ENCODE measurements at places on chromosomes 2 and 18.

DNA sequence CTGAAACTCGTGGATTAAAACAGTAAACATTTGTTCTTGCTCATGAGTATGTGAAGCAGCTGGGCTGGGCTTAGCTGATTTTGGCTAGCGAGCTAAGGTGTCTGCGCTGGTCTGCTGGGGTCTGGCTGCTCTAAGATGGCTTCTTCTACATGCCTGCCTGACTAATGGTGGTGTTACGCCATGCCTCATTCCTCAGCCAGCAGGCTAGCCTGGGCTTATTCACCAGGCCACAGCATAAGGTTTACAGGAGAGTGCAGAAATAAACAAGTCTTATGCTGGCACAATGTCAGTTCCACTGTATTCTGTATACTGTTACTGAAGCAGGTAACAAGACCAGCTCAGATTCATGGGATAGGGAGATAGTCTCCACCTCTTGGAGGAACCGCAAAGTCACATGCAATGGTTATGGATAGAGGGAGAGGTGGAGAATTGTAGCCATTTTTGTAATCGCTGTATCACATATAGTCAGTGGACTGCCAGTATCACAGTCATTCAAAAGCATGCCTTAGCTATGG is 80.0 kb downstream of the RHBDD1 start:
- DNase-seq, result no peak

DNA sequence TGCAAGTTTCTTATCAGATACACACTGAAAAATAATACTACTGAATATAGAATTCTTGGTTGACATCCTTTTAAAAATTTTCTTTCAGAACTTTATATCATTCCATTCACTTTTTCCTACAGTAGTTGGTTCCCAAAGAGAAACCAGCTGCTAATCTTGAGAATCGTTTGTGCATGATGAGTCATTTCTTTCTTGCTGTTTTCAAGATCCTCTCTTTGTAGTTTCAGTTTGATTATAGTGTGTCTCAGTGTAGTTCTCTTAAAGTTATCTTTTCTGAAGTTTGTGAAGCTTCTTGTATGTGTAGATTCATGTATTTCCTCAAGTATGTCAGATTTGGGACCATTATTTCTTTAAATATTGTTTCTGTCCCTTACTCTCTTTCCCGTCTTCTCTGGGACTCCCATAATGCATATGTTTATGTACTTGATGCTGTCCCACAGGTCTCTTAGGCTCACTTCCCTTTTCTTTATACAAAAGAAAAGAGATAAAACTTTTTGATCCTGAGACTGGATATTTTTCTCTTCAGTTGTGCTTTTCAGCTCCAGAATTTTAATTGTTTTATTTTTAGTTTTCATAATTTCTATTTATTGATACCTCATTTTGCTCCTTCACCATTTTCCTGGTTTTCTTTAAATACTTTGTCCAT is 801.0 kb downstream of the TDRD15 start:
- no peak for DNase-seq

DNA sequence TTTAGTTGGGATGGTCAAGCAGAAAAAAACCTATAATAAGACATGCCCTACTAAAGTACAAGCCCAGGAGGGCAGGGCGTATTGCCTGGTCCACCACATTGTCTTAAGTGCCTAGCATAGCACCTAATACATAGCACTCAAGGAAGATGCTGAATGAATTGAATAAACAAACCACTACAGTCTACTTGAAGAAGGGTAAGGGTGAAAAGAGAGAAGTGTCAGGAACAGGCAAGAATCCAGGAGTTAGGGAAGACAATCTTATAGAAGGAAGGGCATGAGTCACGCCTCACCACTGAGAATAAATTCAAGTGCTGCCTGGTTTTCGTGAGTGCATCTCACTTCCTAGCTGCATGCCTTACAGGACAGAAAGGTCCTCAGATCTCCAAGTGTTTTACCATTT is 13.9 kb downstream of the SLC19A3 start:
- no peak for DNase-seq

DNA sequence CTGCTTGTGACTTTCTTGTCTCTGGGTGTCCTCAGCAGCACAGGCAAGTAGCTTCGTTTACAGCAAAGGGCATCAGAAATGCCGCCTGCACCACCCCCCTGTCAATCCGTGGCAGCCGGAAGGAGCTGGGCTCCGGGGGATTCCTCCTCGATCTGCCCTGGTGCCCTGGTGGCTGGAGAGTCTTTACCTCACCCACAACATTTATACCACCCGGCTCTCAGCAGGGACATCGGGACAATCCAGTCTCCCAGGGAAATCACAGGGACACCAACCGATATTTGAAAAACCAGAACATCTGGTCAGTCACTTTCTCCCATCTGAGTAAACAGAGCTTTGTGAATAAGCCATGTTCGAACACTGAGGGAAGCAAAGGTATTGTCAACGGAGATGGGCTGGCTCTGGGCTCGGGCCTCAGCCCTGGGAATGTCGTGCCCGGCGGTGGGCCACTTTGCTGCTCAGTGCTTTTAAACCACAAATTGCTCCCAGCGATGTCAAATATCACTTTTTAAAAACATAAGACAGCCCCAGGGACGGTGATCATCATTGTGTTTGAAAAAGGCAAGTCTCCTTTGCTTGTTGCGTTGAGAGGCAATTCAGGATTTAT is 210.0 kb upstream of the SALL3 start:
- DNase-seq, result no peak

GRCh38 chr2:207289295-207290018 is 123.7 kb upstream of the KLF7 start:
- DNase-seq, result no peak

DNA sequence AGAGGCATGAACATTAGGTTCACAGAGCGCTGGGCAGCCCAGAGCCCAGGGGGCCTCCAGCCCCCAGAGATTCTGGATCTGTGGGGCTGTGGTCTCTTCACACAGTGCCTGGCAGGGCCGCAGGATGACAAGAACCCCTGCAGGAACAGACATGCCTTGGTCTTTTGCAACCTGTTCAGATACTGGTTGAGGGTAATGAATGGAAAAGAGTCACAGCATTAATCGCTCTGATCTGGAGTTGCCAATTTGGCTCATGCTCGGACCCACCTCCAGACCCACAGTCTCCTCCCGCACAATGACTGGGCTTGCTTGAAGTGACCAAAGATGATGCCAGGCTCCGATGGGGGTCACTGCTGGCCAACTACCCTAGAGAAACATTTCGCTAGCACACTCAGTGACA is 229.4 kb upstream of the SMAD2 start:
- DNase-seq, result no peak

GRCh38 chr2:178006710-178007109 is 65.9 kb downstream of the PDE11A start:
- DNase-seq, result no peak

DNA sequence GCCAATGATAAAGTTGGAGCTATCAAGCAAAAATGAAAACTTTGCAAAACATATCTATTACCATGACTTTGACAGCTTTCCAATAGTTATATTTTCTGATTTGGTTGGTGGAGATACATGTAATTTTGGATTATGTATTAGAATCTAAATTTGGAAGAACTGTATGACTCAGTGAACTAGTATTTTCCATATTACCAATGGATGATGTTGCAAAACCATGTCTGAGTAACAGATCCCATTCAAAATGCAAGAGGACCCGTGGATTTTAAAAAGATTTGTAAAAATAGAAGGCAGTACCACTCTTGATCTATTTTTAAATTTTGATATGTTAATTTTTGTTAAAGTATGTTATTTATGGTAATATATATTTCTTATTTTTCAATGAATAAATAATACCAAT is 83.0 kb downstream of the TAF4B start:
- no peak for DNase-seq

- DNase-seq, result no peak
Measured at GRCh38 chr2:127589358-127589757, 53.9 kb downstream of the MYO7B start.

GRCh38 chr2:99079226-99079625 is 62.3 kb upstream of the C2orf15 start:
- no peak for DNase-seq

DNA sequence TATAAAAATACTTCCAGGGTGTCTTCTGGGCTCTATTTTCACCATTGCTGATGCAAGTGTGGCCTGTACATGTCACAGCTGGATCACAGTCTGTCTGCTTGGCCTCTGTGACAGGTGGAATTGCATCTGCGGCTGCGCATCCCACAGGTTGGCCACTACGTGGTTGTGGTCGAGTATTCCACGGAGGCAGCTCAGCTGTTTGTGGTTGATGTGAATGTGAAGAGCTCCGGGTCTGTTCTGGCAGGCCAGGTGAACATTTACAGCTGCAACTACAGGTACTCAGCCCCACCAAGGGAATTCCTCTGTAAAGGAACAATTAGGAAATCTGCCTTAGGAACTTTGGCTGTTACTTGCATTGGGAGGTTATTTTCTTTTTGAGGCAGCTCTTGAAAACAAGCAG is 144.5 kb downstream of the LAMA3 start:
- no peak for DNase-seq

DNA sequence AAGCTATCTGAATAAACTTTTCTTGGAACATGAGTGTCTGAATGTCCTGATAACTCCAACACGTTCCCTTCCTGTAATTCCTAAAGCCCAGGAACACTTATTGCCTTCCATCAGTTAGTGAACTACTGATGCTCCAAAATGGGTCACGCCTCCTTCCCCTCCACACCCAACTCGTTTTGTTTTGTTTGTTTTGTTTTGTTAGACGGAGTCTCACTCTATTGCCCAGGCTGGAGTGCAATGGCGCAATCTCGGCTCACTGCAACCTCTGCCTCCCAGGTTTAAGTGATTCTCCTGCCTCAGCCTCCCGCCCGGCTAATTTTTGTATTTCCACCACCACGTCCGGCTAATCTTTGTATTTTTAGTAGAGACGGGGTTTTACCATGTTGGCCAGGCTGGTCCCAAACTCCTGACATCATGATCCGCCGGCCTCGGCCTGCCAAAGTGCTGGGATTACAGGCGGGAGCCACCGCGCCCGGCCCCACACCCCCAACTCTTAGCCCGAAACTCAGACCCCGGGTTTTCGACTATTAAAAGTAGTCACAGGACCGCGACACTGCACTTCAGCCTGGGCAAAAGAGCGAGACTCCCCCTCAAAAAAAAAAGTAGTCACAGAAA is 774 bp downstream of the IER3IP1 start:
- peak; percentile 16 for DNase-seq

DNA sequence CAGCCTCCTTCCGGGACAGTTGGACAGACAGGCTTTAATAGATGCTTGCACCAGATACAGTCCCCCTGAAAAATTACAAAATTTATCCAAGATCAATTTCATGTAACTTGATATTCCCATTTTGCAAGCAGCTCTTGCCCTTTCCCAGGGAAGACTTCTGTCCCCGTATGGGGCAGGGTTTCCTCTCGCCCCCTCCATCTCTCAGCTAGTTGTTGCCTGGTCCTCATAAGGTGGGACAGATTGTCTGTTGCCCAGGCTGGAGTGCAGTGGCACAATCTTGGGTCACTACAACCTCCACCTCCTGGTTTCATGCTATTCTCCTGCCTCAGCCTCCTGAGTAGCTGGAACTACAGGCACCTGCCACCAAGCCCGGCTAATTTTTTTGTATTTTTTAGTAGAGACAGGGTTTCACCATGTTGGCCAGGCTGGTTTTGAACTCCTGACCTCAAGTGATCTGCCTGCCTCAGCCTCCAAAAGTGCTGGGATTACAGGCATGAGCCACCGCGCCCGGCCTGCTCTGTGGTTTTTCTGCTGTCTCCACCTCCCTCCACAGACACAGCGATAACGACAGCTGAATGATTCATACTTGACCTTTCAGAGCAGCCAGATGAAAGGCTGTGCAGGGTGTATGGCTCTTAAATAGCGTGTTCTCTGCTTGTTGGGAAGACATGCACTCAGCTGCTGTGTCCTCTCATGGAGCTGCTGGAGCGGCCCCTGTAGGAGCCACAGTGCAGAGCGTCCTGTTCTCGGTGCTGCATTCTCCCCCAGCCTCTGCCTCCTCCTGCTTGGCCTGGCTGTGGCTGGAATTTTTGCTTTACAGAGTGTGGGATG is 61.4 kb downstream of the TTC39C start:
- peak; percentile 35 for DNase-seq

DNA sequence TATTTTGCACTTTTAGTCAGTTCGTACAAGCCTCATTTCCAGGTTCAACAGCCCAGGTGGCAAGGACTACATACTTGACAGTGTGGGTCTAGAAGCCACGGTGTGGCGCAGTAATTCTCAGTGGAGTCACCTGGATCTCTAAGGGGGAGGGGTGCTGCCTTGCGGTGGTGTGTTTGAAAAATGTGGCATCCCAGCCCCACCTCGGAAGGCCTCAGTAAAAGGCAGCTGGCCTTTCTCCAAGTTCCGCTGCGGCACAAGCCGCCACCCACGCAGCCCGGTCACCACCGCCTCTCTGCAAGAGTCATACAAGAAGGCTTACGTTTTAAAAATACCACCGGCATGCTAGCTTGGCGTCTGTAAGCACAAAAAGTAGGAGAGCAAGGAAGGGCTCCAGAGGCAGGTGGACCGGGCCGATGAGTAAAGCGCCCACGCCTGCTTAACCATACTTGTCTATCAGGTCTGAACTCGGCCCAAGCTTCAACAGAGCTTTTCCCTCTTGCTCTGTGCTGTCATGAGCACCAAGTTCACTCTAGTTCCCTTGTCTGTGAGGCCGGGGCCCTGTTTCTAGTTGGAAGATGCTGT is 49.5 kb downstream of the SPRED2 start:
- DNase-seq, result peak; percentile 45

- DNase-seq, result no peak
Measured at GRCh38 chr2:202589582-202589949, 45.2 kb upstream of the FAM117B start.

GRCh38 chr2:181264001-181264400 is 193.2 kb upstream of the ITGA4 start:
- no peak for DNase-seq

- DNase-seq, result no peak
Measured at GRCh38 chr2:48841126-48841525, 85.6 kb upstream of the LHCGR start.

DNA sequence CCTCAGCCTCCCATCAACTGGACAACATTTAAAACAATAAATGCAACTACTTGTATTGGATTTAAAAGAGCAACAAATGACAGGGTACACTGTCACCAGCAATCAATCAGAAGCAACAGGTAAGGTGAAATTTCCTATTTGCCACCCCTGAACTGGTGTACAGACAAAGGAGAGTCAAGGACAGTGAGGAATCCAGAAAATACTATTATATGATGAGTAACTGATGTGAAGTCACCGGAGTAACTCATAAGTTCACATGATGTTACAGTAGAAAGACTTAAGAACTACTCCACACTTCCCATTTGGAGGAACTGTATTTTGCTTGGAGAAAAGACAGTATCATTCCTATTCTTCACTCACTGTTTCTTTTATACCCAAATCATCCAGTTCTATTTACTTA is 4.1 kb upstream of the STAT1 start:
- DNase-seq, result no peak

- no peak for DNase-seq
Measured at GRCh38 chr2:10022966-10023662, 20.2 kb upstream of the KLF11 start.

- no peak for DNase-seq
Measured at GRCh38 chr18:12324991-12325725, 17.1 kb downstream of the TUBB6 start.

GRCh38 chr2:217327953-217328621 is 468.2 kb upstream of the TNP1 start:
- DNase-seq, result no peak

- DNase-seq, result peak; percentile 98
Measured at GRCh38 chr2:57759822-57760300, 286.7 kb upstream of the VRK2 start.

Measured in eye (tissue), 1 donor.